ENCODE measurements at places on chromosomes 13 and 19.

GRCh38 chr13:100361504-100361903, 227.1 kb downstream of the GGACT start:
- DNase-seq, result no peak

GRCh38 chr19:18629166-18630088, 7.4 kb upstream of the KLHL26 start:
- DNase-seq, result no peak

DNA sequence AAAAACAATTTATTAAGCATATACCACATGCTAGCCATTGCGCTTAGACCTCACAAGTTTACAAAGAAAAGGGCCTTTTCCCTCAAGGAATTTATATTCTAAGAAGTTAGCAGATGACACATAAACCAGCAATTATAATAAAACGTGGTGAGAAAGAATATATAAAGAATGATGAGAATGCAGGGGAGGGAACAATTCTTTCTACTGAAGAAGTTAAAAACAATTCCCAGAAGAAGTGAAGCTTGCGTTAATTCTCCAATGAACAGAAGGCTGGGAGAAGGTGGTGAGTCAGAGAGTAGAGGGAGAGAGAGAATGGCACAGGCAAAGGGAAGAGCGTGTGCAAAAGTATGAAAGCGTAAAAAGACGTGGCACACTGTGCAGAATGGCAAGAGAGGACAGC, 69.5 kb upstream of the ZDHHC20 start:
- DNase-seq, result no peak

DNA sequence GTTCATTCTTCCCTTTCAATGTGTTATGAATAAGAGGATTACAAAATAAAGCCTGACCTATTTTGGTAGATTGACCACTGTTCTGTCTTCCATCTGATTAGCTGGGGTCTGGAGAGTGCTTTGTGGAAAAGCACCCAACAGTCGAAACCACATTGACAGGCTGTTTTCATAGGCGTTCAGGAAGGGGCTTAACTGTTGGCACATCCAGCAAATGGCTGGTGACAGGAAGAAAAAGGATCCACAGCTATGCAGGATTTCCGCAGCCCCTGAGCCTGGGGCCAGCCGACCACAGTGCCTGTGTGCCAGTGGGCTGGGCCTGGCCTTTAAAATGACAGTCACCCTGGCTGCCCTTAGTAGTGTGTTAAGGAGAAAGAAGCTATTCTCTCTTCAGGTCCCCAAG, 113.3 kb downstream of the SIPA1L3 start:
- no peak for DNase-seq

- no peak for DNase-seq
Observed at GRCh38 chr13:111474136-111475002, 153.9 kb downstream of the TEX29 start.

DNA sequence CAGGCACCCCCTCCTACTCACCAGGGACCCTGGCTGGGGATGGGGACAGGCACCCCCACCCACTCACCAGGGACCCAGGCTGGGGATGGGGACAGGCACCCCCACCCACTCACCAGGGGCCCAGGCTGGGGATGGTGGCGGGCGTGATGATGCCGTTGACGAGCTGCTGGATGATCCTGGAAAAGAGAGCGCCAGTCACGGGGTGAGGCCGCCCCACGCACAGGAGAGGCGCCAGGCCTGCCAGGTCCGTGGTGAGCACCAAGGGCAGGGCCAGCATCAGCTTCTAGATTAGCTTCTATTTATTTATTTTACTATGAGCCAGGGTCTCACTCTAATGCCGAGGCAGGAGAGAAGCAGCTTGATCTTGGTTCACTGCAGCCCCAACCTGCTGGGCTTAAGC, 10.4 kb downstream of the FGF22 start:
- no peak for DNase-seq

GRCh38 chr19:55753401-55753800, 5.5 kb upstream of the RFPL4A start:
- DNase-seq, result no peak

- DNase-seq, result peak; percentile 77
Observed at GRCh38 chr13:99314640-99315176, 7.5 kb upstream of the GPR183 start.

GRCh38 chr19:3785451-3785937, 687 bp downstream of the MATK start:
- no peak for DNase-seq

DNA sequence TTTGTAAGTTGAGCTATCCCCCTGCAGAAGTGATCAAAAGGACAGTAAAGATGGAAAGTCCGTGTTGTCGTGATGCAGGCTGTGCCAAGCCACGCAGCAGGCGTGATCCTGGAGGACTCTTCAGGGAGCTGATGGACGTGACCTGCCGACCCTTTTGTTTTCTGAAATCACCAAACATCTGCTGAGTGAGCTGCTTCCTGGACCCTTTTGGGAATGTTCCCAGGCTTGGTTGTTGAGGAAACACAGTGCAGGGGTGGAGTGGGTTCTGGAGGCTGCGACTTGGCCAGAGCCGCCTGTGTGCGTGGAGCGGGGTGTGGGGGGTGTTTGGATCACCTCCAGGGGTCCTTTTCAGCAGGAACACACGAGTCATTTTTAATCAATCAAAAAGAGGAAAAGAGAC, 15.4 kb upstream of the CPAMD8 start:
- no peak for DNase-seq

GRCh38 chr13:42600943-42601342, 27.0 kb downstream of the TNFSF11 start:
- DNase-seq, result no peak

DNA sequence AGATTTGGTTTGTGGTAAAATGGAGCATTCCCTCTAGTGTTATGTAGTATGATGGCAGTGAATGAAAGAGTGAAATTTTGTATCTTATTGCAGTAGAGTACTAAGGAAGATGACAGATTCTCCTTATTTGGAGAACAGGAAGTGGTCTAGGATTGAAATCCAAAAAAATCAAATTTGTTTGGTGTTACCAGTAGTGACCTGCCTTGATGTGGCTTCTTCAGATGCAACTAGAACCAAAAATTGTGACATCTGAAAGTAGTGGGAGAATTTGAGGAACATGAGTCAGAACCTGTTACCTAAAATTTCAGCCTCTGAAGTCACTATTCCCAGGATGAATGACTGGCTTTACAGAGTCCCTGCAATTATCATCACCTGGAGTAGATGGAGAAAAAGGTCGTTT, 165.9 kb downstream of the KLF5 start:
- no peak for DNase-seq

DNA sequence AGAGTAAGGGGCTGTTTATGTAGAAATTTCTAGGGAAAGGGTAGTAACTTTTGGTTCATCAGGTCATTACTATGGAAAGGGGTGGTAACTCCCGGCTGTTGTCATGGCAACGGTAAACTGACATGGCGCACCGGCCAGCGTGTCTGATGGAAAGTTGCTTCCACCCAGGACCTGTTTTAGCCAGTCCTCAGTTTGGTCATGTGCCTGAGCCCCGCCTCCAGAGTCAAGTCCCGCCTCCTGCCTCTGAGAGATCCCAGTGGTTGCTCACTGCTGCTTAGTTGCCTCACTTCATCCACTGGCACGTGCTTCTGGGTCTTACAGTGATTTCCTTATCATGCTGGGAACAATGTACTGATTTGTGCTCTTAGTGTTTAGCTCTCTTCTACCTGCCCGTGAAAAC, 455.2 kb upstream of the ZNF507 start:
- DNase-seq, result no peak

DNA sequence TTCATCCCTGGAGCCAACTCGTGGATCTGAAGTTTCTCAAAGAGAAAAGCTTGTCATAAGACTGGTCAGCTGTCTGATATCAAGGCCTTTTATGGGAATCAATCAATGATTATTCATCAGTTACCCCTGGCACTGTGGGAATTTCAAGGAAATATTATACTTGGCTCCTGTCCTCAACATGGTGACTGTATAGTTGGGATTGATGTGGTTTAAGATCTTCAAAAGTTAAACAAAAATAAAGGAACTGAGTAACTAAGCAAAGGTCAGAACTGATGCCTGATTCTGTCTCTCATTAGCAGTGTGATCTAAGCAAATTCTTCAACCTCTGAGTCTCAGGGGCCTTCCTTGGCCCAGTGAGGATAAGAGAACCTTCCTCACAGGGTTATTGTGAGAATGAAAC, 22.2 kb upstream of the SERPINE3 start:
- no peak for DNase-seq

DNA sequence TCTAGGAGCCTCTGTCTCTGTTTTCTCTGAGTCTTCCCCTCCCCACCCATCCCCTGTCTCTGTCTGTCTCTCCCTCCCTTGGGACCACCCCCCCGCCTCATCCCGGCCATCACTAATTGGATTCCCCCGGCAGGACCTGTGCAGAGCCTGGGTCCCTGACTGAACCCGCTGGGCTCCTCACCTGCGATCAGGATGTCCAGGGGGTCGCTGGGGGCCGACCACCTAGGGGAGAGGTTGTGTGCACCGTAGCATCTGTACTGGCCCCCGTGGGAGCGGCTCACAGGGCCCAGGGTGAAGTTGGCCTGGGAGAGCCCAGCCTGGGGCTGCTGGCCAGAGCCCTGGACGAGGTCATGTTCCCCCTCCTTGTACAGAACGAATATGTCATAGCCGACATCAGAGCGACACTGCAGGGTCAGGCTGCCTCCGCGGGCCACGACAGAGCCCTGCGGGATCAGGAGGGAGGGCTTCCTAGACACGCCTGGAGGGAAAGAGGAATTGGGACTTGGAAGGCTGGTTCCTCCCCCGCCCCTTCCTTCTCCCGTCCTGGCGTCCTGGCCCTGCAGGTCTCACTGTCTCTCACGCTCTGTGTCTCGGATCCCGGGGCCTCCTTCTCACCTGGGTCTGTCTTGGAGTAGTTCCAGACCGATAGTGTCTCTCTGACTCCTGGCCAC, 1.8 kb downstream of the LILRB5 start:
- no peak for DNase-seq

DNA sequence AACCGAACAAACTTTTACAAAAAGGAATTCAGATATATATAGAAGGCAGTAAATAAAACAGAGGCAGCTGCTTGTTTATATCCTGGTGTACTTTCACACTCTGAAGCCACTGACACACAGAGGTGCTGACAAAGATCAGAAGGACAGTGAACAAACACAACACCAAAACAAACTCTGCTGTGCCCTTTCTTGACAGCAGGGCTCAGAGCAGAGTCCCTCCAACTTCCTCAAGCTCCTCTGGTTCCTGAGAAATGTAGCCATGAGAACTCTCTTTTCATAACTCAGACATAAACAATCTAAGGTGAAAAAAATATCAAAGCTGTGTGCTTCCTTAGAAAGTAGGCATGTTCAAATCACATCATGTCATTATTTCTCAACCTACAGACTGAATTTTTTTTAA, 1052.8 kb upstream of the SPRY2 start:
- no peak for DNase-seq

DNA sequence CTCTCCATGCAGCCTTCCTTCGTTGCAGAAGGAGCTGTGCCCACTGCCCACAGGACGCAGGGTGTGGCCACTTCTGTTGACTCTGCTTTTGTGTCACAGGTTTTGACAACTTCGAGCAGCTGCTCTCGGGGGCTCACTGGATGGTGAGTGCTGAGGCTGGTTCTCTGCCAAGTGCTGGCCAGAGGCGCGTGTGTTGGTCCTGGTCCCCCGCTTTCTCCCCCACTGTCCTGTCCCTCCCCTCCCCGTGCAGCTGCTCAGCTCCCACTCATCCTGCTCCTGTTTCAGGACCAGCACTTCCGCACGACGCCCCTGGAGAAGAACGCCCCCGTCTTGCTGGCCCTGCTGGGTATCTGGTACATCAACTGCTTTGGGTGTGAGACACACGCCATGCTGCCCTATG, 10.6 kb upstream of the PDCD2L start:
- DNase-seq, result no peak

DNA sequence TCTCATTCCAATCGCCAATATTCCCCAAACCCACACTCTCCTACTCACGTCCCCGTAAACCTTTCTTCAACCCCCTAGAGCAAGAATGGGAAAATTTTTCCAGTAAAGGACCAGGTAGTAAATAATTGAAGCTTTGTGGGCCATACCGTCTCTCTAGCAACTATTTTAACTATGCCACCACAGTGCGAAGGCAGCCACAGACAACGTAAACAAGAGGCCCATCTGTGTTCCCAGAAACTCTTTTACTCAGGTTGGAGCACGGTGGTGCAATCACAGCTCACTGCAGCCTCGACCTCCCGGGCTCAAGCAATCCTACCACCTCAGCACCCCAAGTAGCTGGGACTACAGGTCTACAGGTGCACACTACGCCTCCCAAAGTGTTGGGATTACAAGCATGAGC, 3.0 kb downstream of the DPRX start:
- no peak for DNase-seq

DNA sequence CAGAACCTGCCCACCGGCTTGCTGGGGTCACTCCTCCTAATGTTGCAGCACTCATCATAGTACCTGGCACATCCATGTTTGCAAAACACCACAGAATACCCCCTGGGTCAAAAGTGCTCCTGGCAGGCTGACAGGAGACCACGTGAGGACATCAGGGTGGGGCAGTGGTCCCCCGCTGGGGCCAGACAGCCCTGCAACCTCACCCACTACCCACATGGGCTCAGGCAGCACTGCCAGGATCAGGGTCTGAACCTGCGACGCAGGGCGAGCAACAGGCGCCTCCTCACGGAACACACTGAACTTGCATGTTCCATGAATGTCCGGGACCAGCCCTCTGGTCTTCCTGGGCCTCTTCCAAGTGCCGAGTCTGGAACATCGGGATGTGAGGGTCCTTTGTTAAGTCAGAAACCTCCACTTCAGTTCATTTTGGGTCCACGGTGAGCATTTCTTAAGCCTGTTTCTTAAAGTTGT, 1.4 kb upstream of the SLC7A9 start:
- DNase-seq, result no peak

DNA sequence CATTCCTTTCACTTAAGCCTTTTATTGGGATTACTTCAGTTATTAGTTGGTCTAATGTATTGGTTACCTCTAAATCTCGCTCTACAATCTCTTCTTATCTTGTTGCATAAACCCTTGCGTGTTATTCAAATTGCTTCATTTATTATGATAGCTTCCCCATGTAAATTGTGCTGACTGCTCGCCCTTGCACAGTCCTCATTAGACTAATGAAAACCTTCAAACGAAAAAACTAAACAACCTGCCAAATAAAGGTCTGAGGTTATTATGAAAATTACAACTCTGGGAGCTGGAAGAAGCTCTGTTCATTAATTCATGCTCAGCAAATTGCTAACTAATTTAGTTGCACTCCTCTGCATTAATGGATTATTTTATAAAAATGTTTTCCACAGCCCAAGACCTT, 320.1 kb downstream of the DACH1 start:
- no peak for DNase-seq

- peak; percentile 5 for DNase-seq
Observed at GRCh38 chr19:49390131-49390928, 2.3 kb downstream of the KASH5 start.

DNA sequence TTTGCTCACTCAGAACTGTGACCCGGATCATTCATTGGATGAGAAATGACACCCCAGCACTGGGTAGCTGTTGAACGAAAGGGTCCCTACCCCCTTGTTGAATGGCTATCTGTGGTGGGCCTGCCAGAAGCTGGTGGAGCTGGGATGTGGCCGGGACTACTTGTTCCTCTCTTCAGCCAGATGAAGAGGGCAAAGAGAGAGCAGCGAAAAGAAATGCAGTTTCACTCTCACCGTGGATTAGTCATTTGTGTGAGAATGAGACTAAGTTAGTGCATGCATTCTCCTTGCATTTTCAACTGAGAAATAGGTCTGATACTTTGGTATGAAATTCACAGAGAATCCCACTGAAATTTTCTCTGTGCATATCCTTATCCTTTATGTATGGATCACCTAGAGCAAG, 553.1 kb downstream of the IRS2 start:
- DNase-seq, result no peak

GRCh38 chr19:1311543-1312091, 25.9 kb downstream of the EFNA2 start:
- no peak for DNase-seq

Measured in CD4-positive, alpha-beta memory T cell (primary cell).